ENCODE measurements at places on chromosomes 4 and X.

DNA sequence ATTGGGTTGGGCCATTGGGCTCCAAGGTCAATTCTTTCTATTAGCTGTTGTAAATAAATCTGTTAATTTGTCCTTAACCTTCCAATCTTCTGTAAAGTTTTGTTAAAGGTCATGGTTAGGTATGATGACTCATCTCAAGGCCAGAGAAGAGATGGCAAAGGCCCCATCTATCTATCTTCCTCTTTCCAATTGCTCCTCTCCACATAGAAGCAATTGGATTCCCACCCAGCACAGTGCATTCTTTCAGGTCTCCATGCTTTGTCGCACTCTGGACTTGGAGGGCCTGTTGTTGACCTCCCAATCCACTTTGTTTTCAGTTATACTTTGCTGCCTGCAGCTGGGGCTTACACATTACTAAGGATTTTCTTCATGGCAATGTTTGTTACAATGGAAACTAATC lies 118.5 kb downstream of the MFAP3L start:
- no peak for DNase-seq

DNA sequence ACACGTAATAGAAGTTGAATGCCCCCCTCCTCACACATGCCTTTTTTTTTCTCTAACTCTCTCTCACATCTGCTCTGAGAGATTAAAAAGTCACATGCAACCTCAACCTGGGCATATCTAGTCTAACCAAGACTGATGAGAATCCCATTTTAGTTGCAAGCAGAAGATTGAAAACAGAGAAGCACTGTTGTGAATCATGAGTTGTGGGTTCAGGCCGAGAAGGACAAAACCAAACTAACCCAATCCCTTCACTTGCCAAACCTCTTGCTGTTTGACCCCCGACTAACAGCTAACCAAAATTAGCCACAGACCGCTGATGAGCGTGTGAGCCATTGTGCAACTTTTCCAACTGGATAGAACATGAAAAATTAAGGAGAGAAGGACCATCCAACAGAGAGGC lies 31.8 kb downstream of the CXCL1 start:
- peak; percentile 91 for DNase-seq

DNA sequence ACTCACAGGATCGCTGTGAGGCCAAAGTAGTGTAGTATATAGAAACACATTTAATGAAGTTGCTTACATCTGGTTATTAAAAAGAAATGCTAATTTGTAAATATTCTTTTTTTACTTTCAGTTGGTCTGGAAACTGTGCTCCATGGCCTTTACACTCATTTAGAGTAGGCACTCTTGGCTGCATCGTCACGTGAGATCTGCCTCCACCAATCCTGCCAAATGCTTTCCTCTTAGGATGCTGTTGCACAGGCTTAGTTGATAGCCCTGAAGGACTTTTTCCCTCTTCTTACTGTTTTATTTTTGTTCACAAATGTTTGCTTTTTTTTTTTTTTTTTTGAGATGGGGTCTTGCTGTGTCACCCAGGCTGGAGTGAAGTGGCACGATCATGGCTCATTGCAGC lies 6.3 kb downstream of the CPE start:
- DNase-seq, result no peak

DNA sequence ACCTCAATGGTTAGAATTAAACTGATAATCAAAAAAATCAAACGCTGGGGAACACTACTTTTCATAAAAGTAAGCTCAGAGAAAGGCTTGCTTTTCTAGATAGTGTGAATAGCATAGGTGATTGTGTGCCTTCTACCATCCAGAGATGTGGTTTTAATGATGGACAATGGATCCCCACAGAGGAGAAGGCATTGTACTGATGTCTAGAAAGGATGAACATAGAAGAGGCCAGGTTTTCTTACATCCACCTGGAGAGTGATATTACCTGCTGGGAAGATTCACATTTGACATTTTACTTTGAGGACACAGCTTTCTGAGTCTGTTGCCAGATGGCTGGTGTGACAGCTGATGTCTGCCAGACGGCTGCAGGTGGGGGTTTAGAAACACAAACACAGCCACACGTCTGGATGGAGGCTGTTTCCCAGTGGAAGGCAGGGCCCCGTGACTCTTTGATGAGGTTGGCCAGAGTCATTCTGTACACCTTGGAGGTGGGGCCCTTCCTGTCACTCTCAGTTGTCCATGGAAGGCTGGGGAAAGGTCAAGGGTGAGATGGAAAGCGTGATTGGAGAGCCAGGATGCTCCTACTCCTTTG lies 114.4 kb downstream of the PSAPL1 start:
- no peak for DNase-seq

DNA sequence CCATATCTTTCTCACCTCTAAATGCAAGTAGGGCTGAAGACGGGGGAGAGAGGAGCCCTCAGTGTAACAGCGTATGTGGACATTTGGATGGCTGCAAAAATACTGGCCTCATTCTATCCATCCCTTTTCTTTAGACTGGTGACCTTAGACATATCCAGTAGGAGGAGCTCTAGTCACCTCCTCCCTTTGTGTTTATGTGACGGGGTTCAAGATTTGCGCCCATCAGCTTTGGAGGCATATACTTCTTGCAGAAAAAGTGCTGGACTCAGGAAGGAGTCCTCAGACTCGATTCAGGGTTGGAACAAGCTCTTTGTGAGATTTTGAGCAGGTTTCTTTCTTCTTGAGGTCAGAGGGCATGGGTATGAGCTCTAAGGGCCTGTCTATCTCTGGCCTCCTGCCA lies 86.2 kb downstream of the MAMLD1 start:
- no peak for DNase-seq
